ENCODE measurements at places on chromosomes 7 and 10.

DNA sequence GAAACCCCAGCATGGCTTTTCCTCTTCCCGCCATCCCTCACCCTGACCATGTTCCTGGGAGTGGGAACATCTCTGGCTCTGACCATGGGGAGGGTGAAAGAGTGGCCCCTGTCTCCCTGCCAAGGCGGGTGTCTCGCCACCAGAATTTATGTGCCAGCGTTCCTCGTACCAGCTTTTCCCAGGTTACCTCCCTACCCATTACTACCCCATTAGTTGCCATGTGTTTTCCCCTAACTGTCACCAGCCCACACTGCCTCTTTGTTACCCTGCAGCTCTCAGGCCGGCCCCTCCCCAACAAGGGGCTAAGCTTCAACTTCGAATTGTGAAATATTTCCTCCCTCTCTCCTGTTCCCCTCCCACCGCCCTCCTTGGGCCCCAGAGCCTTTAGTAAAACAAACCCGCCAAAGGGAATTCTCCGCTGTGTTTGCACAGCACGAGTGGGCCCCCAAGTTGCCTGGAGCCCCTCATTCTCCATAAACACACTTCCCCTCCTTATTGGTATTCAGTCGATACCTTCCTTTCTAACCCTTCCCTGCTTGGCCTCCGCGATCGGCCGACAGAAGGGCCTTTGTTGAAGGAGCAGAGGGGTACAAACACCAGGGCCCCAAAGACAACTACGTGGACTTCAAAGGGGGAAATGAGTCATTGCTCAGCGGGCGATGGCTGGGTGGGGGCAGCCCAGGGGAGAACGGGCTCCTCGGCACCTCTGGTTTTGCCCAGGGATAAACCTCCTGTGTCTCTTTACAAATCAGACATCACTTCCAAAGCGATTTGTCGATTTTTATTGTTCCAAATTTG is 45.5 kb downstream of the SLIT1 start:
- no peak for DNase-seq

- no peak for DNase-seq
Observed at GRCh38 chr10:5968037-5968680, 9.2 kb downstream of the IL15RA start.

DNA sequence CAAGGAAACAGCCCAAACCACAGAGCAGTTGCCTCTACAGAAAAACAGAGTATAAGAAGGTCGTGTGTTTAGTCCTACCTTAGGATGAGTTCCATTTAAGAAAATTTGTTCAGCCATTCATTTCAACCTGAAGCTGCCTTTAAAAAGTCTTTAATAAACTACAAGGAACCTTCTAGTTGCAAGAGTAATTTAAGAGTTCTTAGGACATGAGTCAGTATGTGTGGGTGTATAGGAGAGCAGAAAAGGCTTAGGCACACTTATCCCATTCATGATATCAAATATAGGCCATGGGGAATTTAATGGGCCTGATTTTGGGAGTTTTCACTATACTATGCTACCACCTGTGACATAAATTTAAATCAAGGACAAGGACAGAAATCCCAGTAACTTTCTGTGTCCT is 496.8 kb downstream of the TFEC start:
- no peak for DNase-seq

- peak; percentile 32 for DNase-seq
Observed at GRCh38 chr7:64849250-64849923, 53.7 kb upstream of the ZNF273 start.

Measured in RCC 7860 (cell line).